ENCODE measurements at places on chromosomes 2 and 18. TPM values are rescaled to one million over a fixed set of nuclear protein-coding genes. Genes with fewer than 3 reads are reported as not detected.

The EVA1A gene
- not detected for total RNA-seq

DNA sequence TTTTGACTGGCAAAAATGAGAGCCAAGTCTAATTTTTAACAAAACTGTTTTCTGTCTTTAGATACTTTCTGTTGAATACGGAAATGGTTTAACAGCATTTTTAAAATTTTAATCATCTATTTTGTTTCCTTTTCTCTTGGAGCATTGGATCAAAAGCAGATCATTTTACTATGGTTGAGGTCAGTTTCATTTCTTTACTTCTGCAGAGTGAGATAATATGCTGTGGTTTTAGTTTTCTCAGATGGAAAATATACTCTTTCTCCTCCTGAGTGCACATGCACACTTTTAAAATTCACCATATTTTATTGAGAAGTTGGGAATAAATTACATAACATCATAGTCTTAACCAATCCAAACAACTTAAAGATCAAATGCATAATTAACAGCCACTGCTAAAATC is 283.3 kb downstream of the SLC8A1 start:
- no peak for DNase-seq

The TUBA3E gene
- not detected for total RNA-seq

DNA sequence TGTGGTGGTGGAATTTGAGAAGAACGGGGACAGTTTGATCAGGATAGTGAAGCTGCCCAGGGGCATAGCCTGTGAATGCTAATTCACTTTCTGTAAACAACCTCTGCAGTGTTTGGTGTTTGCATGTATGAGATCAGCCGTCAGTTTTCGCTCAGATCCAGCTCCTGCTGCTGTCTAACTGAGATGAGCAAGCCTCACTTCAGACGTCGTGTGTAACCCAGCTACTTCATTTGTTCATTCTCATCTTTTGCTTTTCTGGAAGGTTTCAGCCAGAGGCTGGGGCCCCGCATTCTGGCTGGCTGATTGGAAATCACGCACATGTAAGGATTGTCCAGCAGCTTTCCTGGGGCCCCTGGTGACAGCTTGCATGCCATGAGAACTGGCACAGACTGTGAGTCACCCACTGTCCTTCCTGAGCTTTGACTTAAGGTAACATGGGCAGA is 48.9 kb downstream of the LDLRAD4 start:
- DNase-seq, result no peak

The ZC3H6 gene
- 22.0 TPM for total RNA-seq

The PCARE gene
- not detected for total RNA-seq

DNA sequence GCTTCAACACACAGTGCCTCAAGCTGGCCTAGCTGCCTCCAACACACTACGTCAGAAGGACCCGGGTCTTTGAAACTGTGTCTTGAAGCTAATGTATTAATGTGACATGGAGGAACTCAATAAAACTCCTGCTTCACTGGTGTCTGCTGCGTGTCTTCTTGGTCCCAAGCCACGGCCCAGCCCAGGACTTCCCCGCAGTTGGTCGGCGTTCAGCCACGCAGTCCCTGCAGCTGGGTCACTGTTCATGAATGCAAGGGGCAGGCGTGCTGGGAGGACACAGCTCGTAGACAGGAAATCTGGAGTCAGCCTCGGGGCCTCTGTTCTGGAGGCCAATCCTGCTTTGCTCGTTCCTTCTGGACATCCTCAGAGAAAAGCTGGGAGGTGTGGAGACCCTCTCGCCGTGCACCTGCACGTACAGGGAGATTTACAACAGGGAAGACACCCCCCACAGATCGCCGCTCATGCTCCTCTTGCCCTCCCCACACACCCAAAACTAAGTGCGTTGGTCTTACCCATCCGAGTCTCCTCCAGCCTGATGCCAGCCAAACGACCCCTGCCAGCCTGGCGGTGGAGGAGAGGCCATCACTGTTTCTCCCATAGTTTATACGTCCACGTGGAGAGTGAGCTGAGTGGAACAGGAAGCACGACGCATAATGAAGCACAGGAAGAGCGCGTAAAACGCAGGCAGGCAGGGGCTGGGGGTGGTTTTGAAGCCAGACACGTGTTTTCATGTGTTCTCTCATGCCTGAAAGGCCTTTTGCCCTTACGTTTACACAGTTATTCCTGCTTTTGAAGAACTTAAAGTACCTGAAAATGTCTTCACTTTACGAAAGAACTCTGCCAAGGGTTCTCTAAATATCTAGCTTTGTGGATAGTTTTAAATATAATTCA is 39.7 kb downstream of the ADI1 start:
- DNase-seq, result no peak

DNA sequence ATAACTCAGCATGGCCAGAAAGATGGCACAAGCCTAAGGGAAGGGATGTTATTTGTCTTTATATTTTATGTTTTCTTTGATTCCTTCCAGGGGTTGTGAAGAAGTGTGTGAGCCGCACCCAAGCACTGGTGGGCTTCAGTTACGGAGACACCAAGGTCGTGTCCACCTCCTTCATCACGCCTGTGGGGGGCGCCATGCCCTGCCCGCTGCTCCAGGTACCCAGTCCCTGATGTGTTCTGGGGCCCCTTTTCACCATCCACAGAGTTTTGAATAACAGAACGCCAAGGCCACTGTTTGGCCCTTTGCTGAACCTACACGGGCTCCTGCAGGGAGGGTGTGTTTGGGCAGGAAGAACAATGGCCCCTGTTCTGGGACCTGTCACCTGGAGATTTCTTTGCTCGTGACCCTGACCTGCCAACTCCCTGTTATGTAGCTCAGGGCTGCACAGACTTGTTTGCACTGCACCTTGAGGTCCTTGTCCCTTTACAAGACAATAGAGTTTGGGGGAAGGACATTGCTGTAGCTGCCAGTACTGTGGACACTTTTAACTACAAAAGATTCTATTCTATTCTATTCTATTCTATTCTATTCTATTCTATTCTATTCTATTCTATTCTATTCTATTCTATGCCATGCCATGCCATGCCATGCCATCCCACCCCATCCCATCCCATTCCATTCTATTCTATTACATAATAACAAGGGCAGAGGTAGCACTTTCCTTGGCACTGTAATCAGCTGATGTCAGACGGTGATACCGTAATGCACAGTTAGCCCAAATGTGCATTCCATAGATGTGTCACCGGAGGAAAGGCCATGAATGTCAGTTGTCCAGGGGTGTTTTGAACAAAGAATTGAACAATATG is 48.2 kb upstream of the CNGA3 start:
- DNase-seq, result no peak

DNA sequence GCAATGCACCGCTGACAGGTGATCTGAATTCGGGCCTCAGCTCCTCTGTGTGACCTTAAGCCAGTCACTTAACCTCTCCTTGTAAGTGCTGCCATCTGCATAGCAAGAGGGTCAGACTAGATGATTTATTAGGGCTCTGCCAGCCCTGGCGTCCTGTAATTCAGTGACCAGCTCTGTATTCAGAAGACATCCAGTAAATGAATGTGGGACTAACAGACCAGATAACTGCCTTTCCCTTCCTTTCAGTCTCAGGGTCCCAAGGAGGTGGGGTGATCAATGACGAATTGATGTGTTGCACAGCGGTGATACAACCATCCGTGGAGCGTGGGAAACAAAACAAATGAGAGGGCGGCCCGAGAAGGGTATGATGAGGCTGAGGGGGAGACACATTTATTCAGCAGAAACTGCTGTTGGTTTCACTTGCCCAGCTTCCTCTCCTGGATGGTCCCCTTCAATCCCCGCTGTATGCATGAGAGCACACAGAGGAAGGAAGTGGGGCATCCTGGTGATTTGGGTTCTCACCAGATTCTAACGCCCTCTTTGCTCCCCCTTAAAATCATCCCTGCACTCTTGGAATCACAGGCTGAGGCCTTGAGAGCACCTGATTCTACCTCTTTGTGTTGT is 92.8 kb downstream of the VIT start:
- DNase-seq, result no peak

DNA sequence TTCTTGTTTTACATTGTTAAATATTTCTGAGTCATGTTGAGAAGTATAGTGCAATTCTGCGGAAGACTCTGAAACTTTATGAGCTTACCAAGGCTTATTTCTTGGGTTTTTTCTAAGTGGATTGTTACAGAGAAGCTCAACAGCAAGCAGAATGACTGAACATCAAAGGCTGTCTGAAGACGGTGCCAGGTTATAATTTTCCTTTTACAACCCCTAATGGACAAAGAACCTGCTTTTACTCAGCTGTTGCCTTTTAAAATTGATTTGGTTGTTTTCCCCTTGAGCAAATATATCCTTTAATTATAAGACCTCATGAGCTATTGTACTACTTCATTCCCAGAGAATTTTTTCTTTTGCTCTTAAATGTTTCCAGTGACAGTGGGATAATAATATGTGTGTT is 41.6 kb downstream of the LAMA3 start:
- DNase-seq, result no peak

- no peak for DNase-seq
These were observed 10.1 kb downstream of the LMAN2L start for GRCh38 chr2:96729748-96730147.

The TRPM8 gene
- not detected for total RNA-seq

DNA sequence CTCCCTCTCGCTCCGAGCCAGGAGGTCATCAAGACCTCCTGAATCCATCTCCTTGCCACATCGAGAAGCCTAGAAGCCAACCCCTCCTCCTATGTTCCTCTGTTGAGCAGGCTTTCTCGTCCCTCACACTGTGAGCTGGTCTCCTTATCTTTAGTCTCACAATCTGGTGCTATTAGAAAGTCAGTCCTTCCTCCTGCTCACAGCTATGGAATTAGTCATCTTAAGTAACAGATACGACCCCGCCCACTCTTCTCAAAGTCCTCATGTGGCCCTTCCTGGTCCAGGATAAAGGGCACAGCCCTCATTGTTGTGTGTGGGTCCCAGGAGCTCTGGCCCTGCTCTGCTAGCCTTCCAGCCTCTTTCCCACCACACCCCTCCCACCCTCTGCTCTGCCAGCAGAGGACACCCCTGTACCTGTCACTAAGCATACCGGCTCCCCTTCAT is 41.4 kb upstream of the TRIB2 start:
- DNase-seq, result peak; percentile 70

The CYBRD1 gene
- total RNA-seq, result 181 TPM

The TPO gene
- 7.1 TPM for total RNA-seq

The CNGA3 gene
- total RNA-seq, result 5.2 TPM

- DNase-seq, result no peak
These were observed 210.5 kb downstream of the SH3RF3 start for GRCh38 chr2:109339519-109339966.

All from esophagus muscularis mucosa (tissue), 4 donors.